Stimulated activated CD4-positive, alpha-beta T cell treated with anti-CD3 and anti-CD28 coated beads, Interleukin-1b, Interleukin-23, amount 100 ng/mL, for 1 hour (primary cell): ENCODE measurements at places on chromosomes 1 and 21.

- DNase-seq, result no peak
Observed at GRCh38 chr21:43664358-43664757, 5.0 kb downstream of the RRP1B start.

DNA sequence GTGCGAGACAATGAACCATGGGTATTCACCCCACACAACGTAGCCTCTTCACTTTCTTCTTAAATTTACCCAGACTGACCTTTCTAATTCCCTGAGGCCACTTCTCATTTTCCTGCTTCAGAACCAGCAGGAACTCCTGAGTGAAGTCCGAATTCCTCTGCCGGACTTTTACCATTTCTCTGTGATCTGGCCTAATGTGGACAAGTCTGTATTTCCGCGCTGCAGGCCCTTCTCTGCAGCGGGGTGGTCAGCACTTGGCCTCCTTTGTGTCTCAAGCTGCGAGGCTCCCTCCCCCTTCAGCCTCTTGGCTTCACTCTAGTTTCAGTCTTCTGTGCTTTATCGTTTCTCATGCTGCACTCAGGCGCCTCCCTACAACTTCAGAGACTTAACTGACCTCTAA lies 9.4 kb upstream of the CTBS start:
- DNase-seq, result no peak

DNA sequence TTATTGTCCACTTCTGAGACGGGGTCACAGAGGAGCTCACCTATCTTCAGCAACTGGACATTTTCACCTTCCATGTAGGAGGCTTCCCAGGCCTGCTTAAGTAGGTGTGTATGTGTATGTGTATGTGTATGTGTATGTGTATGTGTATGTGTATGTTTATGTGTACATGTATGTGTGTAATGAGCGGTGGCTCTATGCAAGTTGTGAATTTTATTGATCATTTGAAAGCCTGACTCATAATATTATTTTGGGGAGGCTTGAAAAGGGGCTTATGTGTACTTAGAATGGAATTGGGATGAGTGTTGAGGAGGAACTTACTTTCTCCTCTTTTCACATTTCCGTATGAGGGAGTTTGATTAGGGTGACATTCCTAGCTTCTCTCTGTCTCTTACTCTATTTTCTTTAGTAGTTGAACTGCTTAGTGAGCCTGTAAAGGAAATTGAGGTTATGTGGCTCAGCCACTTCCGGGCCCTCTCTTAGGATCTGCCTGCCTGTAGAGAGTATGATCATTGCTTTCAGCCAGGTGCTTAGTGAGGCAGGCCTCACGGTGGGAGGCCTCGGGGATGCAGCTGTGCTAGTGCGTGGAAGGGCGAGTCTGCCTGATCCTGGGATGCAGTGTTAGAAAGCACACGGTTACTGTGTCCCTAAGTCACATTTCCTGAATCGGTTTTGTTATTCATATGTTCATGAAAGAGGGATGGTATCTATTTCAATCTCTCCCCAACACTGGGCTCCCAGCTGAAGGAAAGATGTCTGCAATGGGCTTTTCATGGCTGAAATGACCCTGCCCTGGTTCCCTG lies 61.0 kb downstream of the IER5 start:
- peak; percentile 38 for DNase-seq

- DNase-seq, result no peak
Observed at GRCh38 chr1:58815686-58816071, 31.8 kb upstream of the JUN start.

DNA sequence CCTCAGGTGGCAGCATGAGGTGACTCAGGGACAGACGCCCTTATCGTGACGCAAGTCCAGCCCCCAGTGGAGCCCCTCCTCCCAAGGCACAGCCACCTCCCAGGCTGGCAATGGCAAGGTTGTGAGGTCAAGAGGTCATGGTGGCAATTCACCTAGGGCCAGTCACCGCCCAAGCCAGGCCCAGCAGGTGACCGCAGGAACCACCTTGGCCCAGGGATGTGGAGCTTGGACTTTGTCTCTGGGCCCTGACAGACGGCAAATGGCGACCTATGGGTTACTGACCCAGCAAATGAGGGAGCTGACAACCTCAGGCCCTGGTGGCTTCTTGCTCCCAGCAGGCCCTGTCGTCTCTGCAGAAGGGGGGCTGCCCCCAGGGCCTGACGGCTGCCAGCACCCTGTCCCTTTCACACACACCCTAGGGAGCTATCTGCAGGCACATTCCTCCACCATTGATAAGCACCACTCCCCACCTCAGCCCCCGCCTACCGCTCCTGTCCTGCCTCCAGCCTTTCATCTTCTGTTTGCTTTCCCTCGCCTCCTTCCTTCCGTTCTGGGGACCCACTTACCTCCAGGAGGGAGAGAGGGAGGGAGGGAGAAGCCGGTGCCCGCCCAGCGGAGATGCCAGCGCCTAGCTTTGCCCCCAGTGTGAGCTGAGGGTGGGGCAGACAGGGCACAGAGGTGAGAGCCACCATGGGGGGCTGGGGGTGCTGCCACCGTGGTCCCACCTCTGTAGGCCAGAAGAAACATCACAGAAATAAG lies 12.1 kb downstream of the EPHA2 start:
- no peak for DNase-seq
